CD4-positive, alpha-beta T cell treated with Interleukin-10 for 1 hour (primary cell): ENCODE measurements at places on chromosomes 1 and 21.

- no peak for DNase-seq
These were observed 3.9 kb downstream of the DENND1B start for GRCh38 chr1:197771386-197771785.

DNA sequence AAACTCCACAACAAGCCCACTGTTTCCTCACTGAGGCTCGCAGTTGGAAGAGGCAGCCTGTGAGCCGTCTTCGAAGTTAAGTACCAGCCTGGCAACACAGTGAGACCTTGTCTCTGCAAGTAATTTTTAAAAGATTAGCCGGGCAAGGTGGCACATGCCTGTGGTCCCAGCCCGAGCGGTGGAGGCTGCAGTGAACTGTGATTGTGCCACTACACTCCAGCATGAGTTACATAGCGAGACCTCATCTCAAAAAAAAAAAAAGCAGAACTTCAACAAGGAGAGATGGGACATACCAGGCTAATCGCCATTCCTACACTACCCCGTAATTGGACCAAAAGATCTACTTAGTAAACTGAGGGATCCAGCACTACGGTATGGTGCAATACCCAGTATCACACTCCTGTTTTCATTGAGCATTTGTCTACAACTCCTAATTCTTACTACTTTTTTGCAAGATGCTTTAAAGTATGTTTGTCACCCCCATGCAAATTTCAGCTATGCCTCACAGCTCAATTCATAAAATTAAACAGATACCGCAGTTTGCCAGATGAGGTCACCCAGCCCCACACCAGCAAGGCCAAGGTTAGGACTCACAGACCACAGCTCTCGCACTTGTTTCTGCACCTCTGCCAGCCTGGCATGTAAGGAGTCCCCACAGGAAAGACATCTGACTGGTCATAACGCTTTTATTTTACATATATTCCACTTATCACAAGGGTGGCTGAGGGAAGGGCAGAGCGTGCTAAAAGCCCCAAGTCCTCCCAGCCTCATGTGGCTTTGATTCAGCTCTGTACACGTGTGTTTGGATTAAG is 21.0 kb downstream of the SDE2 start:
- DNase-seq, result no peak

- no peak for DNase-seq
These were observed 200.6 kb downstream of the SMYD3 start for GRCh38 chr1:246306415-246307037.

- DNase-seq, result no peak
These were observed 27.2 kb downstream of the ERI3 start for GRCh38 chr1:44327679-44328491.

DNA sequence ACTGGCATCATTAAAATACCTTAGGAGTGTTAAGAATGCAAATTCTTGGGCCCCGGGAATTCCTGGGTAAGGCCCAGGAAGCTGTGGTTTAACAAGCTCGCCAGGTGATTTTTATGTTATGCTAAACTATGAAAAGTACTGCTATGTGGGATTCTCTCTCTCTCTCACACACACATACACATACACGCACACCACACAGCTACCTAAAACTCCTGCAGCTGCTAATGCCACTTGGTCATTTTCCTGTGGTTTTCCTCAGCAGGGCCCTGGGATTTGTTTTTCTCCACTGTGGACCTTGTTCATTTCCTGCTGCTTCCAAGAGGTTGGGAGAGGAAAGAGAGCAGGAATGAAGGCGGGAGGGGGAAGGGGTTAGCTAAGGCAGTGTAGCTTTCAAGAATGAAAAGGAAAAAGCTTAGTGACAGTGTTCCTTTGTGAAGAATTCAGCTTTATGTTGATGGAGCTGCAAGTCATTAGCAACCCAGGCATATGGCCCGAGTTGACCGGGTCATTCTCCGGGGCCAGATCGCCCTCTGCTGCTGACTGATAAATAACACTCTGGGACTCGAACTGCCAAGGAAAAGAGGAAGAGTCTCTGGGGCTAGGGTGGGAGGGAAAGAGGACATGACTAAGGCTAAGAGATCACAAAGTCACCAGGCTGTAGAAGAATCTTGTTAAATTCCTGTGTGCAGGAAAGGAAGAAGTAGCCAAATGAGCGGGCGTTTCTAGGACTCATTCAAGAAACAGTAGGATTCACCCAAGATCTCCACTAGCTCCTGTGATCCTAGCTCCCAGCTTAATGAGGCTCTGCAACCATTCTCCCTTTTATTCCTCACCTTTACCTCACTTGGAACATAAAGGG is 30.5 kb upstream of the LRIG2 start:
- DNase-seq, result peak; percentile 45

- DNase-seq, result no peak
These were observed 199.4 kb downstream of the ZC3H11B start for GRCh38 chr1:219413536-219413935.

- DNase-seq, result peak; percentile 38
These were observed 13.6 kb downstream of the PCNX2 start for GRCh38 chr1:233281711-233282581.

GRCh38 chr1:172898866-172899265 is 151.9 kb downstream of the TNFSF18 start:
- DNase-seq, result no peak
